Stomach (tissue), 19 donors: ENCODE measurements at places on chromosomes 4 and X.

GRCh38 chr4:75412746-75413145, 101.5 kb downstream of the RCHY1 start:
- DNase-seq = no peak

DNA sequence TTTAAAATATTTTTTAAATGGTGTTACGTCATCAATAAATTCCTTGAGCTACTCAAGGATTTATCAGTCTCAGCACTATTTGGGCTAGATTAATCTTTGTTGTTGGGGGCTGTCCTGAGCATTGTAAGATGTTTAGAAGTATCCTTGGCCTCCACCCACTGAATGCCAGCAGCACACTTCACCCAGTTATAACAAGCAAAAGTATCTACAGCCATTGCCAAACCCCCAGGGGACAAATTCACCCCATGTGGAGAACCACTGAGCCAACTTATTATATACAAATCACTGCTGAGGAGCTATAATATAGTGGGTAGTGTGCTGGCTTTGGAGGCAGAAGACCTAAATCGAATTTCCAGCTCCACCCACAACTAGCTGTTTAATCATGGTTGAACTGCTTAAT, 58.3 kb downstream of the ATP10D start:
- no peak for DNase-seq

GRCh38 chr4:163042306-163042705, 124.4 kb downstream of the NAF1 start:
- DNase-seq = no peak

GRCh38 chrX:129845616-129846190, 2.0 kb upstream of the ZDHHC9 start:
- no peak for DNase-seq

- DNase-seq = no peak
Measured at GRCh38 chr4:77450006-77450405, 155.6 kb upstream of the CXCL13 start.

- no peak for DNase-seq
Measured at GRCh38 chr4:176230836-176231235, 35.5 kb upstream of the SPATA4 start.

DNA sequence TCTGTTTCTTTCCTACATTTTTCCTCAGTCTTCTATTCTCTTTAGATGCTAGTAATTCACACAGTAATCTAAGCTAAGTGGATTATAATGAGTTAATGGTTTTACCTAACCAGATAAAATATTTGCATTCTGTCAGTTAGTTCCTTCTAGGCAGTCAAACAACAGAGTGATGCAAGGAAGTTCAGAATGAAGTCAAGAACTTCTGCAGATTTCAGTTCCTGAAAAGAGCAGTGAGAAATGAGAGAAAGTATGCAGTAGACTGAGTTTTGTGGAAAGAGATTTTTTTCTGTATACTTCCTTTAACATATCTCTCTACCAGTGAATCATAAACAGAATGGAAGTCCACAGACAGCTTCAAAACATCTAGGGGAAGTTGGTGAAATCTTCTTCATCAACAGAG, 774.0 kb upstream of the POU3F4 start:
- DNase-seq = no peak

DNA sequence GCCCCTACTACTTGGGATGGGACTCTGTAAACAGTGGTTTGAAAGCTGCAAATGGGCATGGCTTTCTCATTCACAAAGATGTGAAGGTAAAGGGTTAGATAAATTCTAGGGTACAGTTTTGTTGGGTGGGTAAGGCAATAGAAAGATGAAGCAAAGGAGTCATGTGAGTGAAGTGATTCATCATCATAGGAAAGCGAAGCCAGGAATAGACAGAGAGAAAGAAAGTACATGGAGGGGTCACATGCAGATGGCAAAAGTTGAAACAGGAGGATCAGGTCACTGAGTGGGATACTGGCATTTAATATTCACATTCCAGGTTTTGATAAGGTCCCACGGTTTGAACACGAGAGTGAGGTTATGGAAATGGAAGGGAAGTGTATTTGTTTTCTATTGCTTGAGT, 8.2 kb upstream of the ABCG2 start:
- DNase-seq = no peak

- DNase-seq = peak; percentile 43
Measured at GRCh38 chrX:109783701-109784079, 50.6 kb upstream of the ACSL4 start.

GRCh38 chr4:91826186-91826585, 477.6 kb upstream of the GRID2 start:
- no peak for DNase-seq

GRCh38 chrX:74902806-74903205, 22.4 kb downstream of the NEXMIF start:
- peak; percentile 67 for DNase-seq

GRCh38 chrX:8969378-8969777, 64.5 kb downstream of the FAM9B start:
- DNase-seq = no peak

DNA sequence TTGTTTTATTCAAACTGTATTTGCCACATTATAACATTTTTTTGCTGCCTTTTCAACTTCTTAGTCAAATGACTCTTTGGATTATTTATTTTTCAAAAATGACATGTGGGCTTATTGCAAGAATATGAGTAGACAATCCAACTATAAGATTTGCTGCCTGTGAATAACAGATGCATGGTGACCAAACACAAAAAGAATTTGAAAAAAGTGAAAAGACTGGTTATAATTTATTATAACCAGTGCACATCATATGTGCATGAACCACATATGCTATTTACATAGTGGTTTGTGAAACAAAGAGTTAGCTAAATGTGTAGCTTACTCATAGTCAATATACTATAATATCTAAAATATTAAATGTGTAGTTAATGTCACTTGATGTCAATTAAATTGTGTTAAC, 2086.8 kb downstream of the ARAP2 start:
- DNase-seq = no peak

GRCh38 chr4:41256740-41257256, at the start of gene UCHL1:
TSS of gene UCHL1 (plus strand) at chr4:41256928. CDS start at chr4:41256977, 49 bp downstream.
- DNase-seq = peak; percentile 87

DNA sequence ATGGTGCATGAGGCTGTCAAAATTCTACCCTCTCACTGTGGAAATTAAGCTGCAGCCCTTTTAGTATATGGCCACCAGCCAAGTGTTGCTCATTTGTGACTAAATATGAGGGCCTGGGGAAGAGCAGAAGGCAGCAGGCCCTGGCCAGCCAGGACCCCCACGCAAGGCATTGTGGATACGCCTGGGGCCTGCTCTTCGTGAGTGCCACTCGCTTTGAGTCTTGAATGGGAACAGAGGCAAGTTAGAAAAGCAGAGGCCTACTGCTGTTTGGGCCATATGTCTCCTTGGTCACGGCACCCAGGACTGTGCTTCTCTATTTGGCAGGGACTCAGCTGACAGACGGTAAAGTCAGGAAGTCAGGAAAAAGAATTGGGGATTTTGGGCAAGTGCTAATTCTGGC, 10.9 kb downstream of the RTL5 start:
- no peak for DNase-seq

DNA sequence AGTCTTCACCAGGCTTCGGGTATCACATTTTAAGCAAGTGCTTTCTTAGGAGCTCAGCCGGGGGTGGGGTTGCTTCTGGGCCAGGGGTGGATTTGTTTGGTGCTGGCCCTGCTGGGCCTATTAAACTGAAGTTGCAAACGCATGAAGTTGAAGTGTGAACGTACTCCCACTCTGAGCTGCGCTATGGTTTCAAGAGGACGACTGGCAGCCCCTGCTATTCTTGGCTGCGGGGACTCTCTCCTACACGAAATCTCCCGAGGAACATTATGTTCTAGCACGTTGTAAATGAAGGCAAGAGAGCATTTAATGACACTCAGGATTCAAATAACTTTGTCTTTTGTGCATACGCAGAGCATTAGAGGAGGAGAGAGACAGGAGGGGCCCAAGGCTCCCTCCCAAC, 401.3 kb upstream of the BOD1L1 start:
- DNase-seq = no peak

GRCh38 chrX:23333842-23334520, 668 bp upstream of the PTCHD1 start:
- no peak for DNase-seq

GRCh38 chr4:130825284-130825683, 1729.3 kb downstream of the C4orf33 start:
- no peak for DNase-seq

DNA sequence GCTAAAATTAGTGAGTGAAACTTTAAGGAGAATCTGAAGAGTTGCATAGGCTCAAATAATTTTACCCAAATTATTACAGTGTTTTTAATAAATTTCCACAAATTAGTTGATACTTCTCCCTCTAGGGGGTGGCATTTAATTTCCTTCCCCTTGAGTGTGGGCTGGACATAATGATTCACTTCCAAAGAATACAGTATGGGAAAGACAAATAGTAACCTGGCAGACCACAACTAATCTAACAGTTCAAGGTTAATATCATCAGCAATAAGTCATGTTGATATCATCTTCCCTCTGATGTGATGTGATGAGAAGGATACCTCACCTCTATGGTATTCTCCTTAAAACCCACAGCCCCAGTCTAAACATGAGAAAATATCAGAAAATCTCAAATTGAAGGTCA, 15.5 kb downstream of the PFKFB1 start:
- DNase-seq = no peak

DNA sequence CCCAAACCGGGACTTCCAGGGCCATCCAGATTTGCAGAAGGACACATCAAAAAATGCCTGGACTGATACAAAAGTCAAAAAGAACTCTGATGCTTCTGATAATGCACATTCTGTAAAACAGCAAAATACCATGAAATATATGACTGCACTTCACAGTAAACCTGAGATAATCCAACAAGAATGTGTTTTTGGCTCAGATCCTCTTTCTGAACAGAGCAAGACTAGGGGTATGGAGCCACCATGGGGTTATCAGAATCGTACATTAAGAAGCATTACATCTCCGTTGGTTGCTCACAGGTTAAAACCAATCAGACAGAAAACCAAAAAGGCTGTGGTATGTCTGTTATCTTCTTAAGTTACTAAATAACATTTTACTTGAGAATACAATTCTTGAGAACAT, 9.2 kb downstream of the PLK4 start:
- no peak for DNase-seq

GRCh38 chr4:140149846-140150635, 3.9 kb downstream of the MAML3 start:
- peak; percentile 80 for DNase-seq

- DNase-seq = no peak
Measured at GRCh38 chr4:141223418-141223817, 2.7 kb downstream of the ZNF330 start.

GRCh38 chrX:131821945-131822622, 201.0 kb upstream of the STK26 start:
- DNase-seq = peak; percentile 95

DNA sequence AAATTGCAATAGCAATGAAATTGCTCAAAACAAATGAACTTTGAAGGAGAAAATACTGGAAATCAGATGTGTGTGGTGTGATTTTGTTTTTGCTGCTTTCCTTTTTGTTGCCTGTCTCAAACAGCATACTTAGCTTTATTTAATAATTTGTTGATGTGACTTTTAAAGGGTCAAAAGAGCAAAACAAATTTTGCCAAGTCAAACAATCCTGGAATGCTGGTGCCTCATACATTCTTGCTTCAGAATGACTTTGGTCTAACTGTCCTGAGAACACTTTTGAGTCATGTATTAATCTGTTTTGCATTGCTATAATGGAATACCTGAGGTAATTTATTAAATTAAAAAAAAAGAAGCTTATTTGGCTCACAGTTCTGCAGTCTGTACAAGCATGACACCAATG, 3.4 kb downstream of the PF4V1 start:
- no peak for DNase-seq

DNA sequence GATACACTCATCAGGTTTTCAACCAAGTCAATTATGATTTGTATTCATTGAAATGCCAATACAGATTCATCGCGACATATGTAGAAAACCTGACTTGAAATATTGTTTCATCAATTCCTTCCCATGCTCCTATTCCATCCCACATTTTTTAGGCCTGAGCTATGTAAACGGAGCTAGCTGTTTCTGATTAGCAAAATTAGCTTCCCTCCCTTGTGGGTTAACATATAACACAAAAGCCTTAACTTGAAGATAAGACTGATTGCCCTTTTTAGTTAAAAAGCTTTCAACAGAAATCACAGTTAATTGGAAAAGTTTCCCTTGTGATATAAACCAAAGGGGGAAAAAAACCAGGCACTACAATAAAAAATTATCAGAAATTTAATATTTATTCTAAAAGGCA, 32.8 kb upstream of the DCLK2 start:
- no peak for DNase-seq

GRCh38 chr4:155617296-155617695, 49.4 kb upstream of the GUCY1A1 start:
- DNase-seq = no peak

GRCh38 chr4:140611854-140612253, 43.1 kb upstream of the UCP1 start:
- DNase-seq = no peak

DNA sequence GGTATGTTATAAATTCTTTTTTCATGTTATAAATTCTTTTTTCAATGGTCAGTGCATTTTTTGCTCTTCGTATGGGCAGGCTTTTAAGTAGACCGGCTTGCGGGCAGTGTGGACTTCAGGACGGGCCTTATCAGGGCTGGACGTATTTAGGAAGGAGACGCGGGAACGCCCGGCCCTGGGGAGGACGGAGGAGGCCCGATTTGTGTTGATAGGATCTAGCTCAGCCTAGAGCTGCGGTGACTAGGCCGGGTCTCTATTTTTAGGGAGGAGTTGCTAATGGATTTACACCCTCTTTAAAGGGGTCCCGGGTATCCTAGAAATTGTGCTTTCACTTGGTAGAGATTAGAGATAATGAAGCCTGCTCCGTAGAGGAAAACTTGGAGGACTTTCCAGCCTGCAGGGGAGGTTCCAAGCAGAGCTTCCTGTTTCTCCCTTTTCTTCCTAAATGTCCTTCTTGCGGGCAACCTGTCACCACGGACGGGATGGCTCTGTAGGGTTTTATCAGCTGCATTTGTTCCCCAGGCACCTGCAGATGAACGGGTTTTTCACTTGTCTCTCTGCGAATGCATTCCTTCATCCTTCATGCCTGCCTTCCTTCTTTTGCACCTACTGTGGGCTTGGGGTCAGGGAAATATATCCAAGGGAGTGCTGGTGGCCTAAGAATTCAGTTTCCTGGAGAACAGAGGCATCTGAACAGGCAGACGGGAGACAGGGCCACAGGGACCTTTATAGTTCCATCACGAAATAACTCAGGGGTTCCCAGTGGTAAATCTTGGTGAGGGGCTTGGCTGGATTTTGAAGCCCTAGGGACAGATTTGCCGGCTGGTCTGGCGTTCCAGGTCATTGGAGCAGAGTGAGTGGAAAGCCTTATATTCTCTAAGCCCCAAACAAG, 1.4 kb downstream of the CD99 start:
- DNase-seq = peak; percentile 44

GRCh38 chrX:109274806-109275205, 207.1 kb downstream of the GUCY2F start:
- no peak for DNase-seq

DNA sequence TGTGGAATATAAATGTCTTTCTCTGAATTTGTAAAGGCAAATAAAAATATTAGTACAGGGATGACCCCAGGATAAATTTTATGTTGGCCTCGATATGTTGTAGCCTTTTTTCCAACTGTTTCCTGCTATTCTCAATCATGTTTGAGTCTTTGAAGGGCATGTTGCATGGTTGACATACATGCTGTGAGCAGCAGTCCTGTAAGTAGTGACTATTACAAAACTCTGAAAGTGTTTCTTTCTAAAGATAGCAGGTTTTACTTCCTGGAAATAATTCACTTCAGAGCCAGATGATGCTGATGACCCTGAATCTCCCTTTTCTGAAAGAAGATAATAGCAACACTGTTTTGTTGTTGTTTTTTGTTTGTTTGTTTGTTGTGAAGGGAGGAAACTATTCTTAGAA, 393.0 kb upstream of the GNPDA2 start:
- DNase-seq = no peak
